Panc1 (cell line): ENCODE measurements at places on chromosomes 11 and 22. TPM values are rescaled to one million over a fixed set of nuclear protein-coding genes. Genes with fewer than 3 reads are reported as not detected.

ZNF280B gene
- total RNA-seq = 0.10 TPM

GRCh38 chr11:104899226-104899625 lies 966 bp upstream of the CASP12 start:
- DNase-seq = no peak

GRCh38 chr22:46864314-46865051 lies 102.0 kb downstream of the TBC1D22A start:
- no peak for DNase-seq

GRCh38 chr22:24578355-24579257 lies 14.3 kb downstream of the LRRC75B start:
- DNase-seq = no peak

GRCh38 chr11:74966651-74967050 lies 17.6 kb downstream of the SPCS2 start:
- DNase-seq = peak; percentile 57

DNA sequence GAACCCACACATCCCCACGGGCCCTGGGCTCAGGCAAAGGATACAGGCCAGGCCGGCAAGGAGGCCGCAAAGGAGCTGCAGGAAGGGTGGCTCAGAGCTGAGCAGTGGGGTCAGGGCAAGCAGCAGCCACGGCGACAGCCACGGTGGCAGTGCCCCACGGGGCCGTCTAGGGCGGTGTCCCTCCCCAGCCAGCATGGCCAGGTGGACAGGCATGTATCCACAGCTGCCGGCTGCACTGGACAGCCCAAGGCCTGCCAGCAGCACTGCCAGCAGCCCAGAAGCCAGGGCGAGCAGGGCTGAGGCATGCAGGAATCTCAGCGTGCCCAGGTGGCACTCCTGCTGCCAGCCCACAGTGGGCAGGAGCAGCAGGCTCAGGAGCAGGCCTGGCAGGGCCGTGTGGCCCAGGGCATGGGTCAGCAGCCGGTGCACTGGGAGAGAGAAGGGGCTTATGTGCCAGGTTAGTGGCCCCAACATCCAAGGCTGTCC lies 3.9 kb downstream of the RHBDD3 start:
- no peak for DNase-seq

NCAPH2 gene
- 55.6 TPM for total RNA-seq

DNA sequence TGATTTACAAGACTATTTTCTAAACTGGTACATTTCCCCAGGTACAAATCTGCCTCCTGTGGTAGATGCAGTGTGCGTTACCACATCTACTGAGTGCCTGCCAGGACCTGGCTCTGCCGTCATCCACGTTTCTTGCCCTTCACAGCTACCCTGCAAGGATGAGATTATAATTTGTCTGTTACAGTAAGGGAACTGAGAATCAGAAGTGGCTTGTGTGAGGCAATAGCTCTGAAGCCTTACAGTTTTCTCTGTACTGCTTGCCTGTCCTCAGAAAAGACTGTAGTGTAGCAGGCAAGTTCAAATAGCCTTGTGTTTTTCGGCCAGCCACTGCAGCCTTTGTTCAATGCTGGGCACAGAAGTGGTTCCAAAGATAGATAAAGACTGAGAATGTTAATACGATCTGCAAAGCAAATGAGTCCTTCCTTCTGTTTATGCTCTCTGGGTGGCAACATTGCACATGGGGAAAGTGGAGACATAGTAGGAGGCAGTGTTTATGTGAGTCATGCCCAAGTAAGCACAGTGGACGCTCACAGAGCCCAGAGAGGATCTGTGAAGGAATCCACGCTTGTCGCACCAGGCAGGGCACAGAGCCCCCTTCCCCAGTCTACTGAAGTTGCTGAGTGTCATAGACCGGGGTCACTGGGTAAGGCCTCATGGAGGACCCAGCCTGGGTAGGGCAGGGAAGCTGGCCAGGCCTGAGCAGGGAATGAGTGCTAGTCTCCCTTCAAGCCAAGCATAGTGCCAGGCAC lies 49.1 kb downstream of the MICAL2 start:
- no peak for DNase-seq

IGSF9B gene
- total RNA-seq = 2.2 TPM

DNA sequence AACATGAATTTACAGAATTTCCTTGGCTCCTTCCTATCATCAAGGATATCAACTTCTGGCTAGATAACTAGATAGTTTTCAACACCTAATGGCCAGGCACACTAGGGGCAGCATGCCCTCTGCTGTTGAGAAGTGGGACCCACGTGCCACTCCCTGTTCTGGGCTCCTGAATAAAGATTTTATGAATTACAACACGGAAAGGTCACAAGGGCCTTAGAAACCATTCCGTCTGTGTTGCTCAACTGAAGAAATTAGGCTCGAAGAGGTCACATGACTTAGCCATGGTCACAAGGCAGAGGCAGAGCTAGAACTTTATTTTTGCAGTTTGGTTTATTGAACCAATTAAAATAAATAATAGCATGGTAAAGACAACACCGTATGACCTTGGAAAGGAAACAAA lies 36.0 kb downstream of the PRCP start:
- DNase-seq = no peak

DNA sequence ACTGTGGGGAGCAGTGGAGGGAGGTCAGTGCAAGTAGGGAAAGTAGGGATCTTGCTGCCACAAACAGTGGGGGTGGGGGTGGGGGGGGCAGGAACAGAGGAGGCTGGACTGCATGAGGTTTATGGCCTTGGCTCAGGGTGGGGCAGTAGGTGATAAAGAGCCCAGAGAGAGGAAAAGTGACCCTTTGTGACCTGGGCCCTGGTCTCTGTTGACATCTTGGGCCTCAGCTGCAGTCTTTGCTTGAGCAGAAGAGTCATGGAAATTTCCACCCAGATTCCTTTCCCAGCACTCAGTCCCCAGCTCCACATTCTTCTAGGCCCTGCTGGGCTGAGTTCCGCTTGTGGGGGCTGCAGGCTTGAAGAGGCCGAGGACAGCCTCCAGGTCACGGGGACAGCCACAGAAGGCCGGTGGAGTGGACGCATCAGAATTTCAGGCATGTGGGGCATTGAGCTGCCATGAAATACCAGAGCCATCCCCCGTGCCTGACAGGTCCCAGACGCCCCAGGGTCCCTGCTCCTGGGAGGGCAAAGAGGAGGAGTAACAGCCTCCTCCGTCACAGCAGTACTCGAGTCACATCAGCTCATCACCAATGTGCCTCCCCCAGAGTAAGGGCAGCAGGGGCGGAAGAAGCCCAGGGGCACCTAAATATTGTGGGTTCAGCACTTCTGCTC lies 9.7 kb upstream of the MALAT1 start:
- DNase-seq = no peak

STK33 gene
- 3.9 TPM for total RNA-seq

POU2AF1 gene
- 0.18 TPM for total RNA-seq

- DNase-seq = no peak
These were observed 45.3 kb upstream of the WNT11 start for GRCh38 chr11:76251576-76251975.

DNA sequence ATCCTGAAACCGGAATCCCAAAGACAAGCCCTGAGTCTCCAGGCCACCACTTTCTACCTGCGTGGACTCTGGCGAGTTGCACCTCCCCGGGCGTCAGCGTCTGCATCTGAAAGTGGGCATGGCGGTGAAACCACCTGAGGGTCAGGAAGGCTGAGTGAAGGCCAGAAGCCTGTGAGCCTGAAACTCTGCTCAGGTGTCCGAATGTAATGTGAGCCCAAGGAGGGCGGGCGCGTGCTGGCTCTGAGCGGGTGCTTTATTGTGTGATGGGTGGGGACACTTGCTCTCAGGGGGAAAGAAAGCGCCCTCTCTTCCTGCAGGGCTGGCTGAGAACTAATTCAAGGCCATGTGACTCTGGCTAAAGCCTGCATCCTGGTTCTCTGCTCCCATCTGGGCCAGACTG lies 135.6 kb downstream of the ST3GAL4 start:
- DNase-seq = no peak

GRCh38 chr11:20112291-20113148 lies 47.8 kb downstream of the DBX1 start:
- DNase-seq = peak; percentile 78

OR51F1 gene
- not detected for total RNA-seq

GRCh38 chr22:44407171-44407986 lies 90.7 kb downstream of the RTL6 start:
- no peak for DNase-seq

DNA sequence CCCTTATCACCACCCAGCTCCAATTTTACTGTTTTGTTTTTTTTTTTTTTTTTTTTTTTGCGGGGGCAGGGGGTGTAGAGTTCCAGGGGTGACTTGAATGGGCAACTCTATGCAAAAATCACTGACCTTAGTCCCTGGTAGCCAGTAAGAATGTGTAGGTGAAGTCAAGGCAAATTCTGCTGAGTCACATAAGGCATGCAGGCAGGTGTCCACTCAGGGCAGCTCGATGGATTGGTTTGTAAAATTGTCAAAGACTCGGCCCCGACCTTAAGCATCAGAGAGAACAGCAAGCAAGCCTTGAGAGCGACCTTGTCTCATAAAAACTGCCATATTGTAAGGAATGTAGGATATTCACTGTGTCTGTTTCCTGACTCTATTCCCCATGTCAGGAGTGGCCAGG lies 151.3 kb upstream of the SEZ6L start:
- DNase-seq = no peak

GRCh38 chr11:2449548-2450320 lies 4.9 kb downstream of the KCNQ1 start:
- DNase-seq = no peak

SOX10 gene
- total RNA-seq = not detected

C22orf23 gene
- total RNA-seq = 0.49 TPM

DNA sequence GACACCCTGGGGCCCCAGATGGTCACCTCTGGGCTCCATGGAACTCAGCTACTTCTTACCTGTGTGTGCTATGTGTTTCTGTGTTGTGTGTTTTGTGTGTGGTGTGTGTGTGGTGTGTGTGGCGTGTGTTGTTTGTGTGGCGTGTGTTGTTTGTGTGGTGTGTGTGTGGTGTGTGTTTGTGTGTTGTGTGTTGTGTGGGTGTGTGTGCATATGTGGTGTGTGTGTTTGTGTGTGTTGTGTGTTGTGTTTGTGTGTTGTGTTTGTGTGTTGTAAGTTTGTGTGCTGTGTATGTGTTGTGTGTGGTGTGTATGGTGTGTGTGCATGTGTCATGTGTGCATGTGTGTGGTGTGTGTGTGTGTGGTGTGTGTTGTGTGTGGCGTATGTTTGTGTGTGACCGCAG lies 3.8 kb upstream of the WNT7B start:
- no peak for DNase-seq

DNA sequence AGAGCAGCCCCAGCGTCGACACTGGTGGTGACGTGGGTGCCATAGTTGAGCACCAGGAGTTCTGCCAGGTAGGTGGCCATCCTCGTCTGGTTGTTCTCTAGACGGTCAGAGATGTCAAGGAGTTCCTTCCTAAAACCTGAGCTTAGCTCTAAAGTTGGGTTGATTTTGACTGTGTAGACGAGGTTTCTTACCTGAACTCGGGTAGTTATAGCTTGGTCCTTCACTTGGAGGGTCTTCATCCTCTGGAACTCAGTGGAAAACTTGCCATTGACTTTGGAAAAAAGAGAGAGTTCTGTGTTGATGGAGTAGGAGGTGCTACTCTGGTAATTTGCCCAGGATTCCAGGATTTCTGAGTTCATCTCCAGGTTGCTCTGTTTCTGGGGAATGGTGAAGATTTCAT lies 505 bp downstream of the MPEG1 start:
- DNase-seq = no peak

GRCh38 chr11:76123248-76123647 lies 83.1 kb downstream of the WNT11 start:
- DNase-seq = no peak

DNA sequence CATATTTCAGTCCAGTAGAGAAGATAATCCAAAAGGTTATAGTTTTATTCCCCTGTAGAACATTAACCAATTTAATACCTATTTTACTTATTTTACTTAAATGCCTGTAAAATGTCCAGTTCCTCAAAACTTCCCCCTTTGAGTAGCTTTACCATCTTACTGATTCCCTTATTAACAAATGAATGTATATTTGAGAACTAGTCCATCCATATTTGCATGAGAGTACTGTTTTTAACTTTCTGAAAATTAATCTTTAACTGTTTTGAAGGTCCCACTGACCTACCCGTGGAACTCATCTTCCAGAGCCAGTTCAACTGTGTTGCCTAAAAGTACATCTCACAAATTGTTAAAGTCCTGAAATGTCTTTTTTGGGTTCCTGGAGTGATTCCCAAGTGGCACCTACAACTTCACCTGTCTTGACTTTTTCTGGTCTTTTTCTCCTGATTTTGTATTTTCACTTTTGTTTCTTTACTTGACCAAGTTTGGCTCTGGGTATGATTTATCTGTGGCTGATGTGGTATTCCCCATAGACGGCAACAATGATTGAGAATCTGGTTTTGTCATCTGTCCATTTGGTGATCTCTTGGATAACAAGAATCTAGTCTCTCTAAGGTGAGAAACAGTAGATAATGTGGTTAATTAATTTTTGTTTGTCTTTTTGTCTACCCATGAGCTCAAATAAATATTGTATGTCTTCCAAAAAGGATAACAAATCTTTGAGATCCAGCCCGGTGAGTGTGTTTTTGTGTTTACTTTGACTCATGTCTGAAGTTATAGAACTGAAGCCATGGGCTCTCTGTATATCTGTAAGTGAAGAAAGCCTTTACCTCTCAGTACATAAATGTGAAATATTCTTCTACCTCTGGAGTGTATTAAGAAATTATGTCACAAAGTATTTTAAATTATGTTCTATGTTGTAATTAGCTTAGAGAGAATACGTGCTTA lies 174.2 kb downstream of the ETS1 start:
- DNase-seq = no peak

SLC22A6 gene
- not detected for total RNA-seq

GRCh38 chr11:65169164-65169641 lies 830 bp upstream of the SPDYC start:
- DNase-seq = no peak

RBFOX2 gene
- total RNA-seq = 81.1 TPM

GRCh38 chr11:2194877-2195755 lies 23.5 kb upstream of the TH start:
- no peak for DNase-seq

- no peak for DNase-seq
These were observed 1247.1 kb upstream of the TENM4 start for GRCh38 chr11:80687941-80688340.
